ENCODE measurements at places on chromosomes 2 and 18.

GRCh38 chr2:19728125-19728524 is 173.7 kb downstream of the TTC32 start:
- DNase-seq = no peak

- no peak for DNase-seq
Measured at GRCh38 chr18:59041819-59042815, 97.6 kb upstream of the SEC11C start.

DNA sequence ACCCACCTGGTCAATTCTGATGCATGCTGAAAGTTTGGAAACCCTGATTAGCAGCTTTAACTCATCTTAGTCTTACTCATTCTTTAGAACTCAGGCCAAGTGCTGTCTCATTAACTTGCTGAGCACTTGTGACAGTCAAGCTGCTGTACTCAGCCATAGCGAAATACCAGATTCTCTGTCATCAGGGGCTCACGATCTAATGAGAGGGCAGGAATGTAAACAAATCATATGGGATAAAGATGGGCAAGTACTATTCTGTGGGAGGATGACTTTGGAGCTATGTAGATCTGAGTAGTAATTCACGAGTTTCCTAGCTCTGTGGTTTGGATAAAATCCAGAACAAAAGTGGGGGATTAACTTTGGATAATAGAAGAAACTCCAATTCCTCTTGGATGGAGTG is 376.6 kb downstream of the HRH4 start:
- DNase-seq = no peak

DNA sequence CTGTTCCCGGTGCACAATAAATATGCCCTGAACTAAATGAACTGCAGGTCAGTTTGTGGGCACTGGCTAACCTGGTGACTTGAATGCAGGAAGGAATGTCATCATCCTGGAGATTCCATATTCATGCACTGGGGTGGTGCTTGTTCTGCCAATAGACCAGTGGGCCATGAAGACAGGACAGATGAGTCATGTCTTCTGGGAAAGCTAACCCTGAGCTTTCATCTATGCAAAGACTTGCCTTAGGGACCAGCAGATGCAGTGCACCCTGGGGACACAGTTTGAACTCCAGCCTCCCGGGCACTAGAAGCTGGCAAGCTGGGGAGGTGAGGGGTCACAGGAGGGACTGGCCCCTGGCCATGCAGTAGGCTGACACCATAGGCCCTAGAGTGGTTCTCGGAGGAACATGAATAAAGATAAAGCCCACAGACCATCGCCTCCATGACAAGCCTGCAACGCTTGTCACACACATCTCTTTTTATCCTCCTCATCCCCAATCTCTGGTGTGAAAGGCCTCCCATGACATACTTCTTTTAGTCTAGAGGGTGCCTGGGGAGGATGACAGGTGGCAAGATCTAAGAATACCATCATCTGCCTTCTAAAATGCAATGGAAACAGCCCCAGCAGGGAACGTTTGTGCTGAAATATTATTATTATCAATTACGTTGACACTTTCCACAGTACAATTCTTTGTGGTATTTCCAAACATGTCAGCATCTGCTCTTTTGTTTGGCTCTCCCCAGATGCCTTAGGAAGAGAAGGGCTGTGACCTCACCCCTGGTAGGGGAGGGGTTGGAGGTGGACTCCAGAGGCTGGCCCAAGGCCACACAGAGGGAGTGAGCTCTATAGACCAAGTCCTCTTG is 267.4 kb upstream of the RAB6C start:
- no peak for DNase-seq

DNA sequence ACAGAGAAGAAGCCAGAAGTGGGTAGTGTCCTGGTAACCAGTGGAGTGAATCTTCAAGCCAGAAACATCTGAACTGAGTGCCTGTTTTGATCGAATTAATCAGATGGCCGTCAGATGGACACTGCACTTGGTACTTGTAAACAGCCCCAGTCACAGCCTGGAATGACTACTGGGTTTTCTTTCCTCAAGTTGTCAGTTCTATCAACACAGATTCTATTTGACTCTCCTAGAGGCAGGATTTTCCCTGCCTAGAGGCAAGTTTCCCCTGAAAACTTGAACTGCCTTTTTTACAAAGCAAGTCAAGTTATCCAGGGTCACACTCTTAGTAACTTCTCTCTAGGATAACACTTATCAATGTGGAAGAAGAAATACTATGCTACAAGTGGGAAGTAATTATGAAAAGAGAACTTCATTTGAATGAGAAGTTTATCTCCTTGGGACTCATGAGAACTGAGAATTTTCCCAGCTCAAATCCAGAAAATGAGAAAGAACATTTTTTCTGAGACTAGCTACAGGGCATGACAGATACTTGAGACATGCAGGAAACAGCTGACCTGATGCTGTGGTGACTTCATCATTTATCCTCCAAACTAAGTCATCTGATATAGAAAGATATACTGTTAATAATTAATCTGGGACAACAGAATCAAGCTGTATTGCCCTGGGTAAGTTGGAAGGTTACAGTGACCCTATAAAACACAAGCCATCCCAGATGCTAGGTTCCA is 36.0 kb downstream of the SULT1C2 start:
- DNase-seq = no peak

- DNase-seq = no peak
Measured at GRCh38 chr2:185567940-185568339, 170.7 kb upstream of the FSIP2 start.

- no peak for DNase-seq
Measured at GRCh38 chr2:10900216-10901109, 11.3 kb upstream of the KCNF1 start.

GRCh38 chr2:19577723-19578122 is 219.3 kb upstream of the OSR1 start:
- DNase-seq = no peak

GRCh38 chr2:44392338-44392943 is 30.7 kb downstream of the CAMKMT start:
- DNase-seq = peak; percentile 8

GRCh38 chr2:24082787-24083566 is 1.7 kb downstream of the TP53I3 start:
- no peak for DNase-seq

- DNase-seq = no peak
Measured at GRCh38 chr2:86337244-86337835, at the start of gene REEP1. Gene REEP1, minus strand, starts transcription at chr2:86337626. Its CDS starts 116 bp downstream, at chr2:86337510.

DNA sequence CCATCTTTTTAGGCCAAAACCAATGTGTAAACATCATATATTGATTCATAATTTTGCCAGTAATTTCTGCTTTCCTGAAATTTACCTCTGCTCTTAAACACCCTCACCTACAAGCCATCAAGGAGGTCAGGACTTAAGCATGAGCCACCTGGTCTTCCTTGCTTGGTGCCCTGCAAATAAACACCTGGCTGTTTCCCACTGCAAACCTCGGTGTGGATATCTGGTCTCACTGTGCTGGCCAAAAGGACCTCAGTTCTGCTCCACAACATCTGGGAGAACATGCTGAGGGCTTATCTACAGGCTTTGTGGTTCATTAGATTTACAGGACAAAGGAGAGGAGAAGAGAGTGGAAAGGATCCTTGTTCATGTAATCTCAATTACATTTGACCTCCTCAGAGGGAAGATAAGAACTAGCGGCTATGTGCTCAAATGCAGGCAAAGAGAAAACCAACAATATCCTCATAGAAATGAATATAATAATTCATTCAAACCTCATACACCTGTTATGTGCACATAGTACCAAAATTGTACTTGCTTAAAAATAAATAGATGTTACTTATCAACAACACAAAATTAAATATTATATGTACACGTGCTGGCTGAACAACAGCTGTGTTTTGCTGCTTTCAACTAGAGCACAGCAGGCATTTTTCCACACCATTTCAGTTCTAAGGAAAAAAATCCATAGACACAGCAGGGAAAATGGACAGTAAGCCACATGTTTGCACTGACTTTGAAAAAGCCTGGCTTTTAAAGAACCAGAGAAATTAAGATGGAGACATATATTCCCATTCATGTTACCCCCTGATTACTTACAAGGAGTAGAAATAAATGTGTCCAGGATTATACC is 465.1 kb downstream of the LPIN1 start:
- peak; percentile 76 for DNase-seq

DNA sequence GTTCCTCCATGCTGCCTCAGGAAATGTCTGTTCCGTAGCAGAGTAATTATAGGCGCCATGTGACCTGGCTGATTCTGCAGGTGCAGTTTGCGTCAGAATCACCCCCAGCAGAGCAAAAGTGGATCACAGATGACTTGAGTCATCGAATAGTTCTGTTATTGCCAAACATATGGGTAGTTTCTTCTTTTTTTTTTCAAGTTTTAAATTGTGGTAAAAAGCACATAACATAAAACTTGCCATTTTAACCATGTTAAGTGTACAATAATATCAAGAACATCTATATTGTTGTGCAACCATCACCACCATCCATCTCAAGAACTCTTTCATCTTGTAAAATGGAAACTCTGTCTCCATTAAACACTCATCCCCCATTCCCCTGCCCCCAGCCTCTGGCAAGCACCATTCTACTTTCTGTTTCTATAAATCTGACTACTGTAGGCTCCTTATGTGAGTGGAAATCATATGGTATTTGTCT is 177.7 kb upstream of the TWIST2 start:
- no peak for DNase-seq

GRCh38 chr2:235278771-235279355 is 215.0 kb upstream of the AGAP1 start:
- DNase-seq = no peak

DNA sequence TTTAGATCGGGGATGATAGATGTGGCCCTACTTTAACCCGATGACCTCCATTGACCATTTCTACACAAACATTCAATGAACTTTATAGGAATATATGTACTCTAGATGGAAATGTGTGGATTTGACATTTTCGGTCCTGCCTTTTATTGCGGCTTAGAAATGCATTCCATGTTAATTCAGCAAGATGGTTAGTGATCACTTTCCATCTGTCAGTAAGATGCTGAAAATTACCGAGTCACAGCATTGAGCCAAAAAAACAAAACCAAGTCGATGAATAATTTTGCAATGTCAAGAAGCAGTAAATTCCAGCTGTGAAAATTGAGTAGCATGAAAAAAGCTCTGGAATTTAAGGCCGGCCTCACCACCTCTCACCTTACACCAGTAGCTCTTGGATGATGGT is 1642.6 kb upstream of the NXPH2 start:
- DNase-seq = no peak

DNA sequence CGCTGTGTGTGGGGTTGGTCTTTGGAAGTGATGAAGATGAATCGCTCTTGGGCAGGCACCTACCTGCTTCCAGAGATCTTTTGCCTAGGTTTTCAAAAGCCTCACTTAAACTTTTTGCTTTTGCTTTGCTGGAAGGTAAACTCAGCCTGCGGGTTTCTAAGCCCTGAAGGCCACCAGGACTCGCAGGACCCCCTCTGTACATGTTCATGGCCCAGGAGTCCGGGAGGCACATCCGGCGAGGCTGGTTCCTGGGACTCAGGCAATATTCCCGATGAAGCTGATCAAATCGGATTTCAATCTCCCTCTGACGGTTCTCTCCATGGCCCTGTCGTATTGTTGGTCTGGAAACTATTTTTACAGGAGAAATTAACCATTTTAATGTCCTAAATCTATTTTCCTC is 13.2 kb downstream of the HJURP start:
- no peak for DNase-seq

GRCh38 chr2:168635065-168635577 is 167.3 kb upstream of the NOSTRIN start:
- DNase-seq = no peak

DNA sequence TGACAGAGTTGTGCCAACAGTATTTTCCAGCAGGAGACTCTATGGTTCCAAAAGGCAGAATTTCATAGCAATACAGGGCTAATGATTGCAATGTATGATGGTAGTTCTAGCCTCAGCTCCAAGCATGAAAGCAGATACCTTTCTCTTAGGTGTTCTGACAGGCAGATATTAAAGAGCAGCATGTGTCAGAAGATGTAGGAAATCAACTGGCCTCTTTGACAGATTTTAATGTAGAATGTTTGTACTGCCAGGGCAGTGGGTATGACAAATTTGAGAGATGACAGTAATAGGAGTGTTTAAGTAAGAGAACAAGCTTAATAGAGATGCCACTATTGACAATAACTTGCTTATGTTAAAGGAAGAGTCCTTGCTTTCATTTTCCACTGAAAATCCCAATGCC is 21.5 kb upstream of the VWC2L start:
- no peak for DNase-seq

DNA sequence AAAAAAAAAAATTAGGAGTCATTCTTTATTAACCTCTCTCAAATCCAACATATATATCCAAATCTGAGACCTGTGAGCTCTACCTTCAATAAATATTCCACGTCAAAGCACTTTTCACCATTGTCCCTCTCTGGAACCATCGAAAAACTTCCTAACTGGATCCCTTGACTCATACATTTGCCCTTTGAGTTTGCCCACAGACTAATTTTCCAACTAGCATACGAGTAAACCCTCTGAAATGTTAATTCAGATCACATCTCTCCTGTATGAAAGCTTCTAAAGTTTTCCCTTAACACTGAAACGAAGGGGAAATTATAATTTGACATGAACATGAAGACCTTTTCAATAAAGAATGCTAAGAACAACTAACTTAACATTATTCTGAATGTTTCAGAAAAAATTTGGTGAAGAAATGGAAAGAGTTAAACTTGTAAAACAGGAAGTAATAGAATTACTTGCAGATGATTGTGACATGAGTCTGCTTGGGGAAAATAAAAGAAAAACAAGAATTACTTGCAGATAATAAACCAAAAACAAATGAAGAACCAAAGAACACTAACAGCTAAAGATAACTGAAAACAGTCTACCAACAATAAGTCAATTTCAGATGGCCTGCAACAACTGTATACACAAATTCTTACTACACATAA is 110.6 kb downstream of the C2orf74 start:
- no peak for DNase-seq

DNA sequence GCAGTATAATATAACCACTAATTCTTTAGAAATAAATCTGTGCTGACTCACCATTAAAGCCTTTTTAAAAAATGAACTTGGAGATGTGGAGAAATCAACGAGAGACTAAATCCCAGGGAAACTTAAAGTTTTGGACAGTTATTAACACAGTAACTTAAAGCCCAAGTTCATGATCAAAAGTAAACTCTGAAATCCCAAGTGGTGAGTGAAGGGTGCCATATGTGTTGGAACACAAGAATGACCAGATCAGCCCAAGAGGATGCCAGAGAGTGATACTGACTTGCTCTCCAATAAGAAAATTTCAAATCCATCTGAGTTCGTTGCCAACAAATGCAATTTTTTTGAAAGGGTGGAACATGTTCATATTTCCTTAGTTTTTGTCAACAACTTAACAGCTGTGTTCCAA is 838.1 kb upstream of the ACVR2A start:
- DNase-seq = no peak

DNA sequence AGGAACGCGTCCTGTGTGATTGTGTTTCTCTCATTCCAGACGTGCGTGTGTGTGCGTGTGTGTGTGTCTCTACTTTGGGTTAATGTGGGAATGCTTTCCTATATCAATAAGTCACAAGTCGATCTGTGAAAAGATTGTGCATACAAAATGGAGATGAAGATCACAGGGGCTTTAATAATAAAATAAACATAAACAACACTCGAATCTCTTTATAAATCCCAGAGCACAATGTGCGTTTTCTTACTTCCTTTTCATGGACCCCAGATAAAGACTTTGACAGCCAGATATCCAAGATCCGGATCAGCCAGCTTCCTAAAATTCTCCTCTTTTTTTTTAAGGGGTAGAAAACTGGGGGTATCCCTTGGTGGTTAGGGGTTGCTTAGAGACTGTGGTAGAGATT is 4.7 kb downstream of the PAX8 start:
- no peak for DNase-seq

- DNase-seq = peak; percentile 27
Measured at GRCh38 chr18:45690975-45691815, 32.8 kb upstream of the SLC14A1 start.
